ENCODE measurements at places on chromosomes 2 and 18.
A peak's percentile ranks its signal among the peaks of the same experiment; 100 is the strongest.

DNA sequence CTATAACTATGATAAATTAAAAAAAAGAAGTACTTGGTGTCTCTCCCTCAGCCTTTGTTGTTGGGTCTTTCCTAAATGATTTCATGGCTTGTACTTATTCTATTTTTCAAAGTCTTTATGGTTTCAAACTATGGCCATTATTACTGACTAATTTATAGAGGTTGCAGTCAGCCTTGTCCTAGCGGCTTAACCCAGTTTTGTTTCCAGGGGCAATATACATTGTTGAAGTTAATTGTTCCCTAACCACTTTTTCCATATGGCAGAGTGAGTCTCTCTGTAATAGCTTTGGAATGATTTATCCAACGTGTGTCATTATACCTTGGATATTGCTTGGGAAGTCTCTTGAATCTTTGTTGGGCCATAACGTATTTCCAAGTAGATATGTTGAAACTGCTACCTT lies 408.8 kb downstream of the HRH4 start:
- DNase-seq = no peak

GRCh38 chr2:237432484-237433092 lies 18.6 kb upstream of the COL6A3 start:
- DNase-seq = peak; percentile 64

DNA sequence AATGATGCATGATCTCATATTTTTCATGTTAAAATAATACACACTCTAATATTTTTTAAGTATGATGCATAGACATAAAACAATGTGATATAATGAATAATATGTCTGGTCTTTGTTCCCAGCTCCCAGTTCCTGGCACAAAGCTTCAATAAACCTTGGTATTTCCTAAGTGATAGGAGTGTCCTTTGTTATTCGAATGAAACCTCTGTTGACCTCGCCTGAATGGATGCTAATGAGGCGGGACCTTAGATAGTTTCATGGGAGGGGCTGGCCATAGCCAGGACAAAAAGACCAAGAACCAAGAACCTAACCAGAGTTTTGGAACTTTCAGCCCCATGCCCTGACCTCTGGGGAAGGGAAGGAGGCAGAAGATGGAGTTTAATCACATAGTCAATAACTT lies 257.7 kb upstream of the COPS8 start:
- no peak for DNase-seq

DNA sequence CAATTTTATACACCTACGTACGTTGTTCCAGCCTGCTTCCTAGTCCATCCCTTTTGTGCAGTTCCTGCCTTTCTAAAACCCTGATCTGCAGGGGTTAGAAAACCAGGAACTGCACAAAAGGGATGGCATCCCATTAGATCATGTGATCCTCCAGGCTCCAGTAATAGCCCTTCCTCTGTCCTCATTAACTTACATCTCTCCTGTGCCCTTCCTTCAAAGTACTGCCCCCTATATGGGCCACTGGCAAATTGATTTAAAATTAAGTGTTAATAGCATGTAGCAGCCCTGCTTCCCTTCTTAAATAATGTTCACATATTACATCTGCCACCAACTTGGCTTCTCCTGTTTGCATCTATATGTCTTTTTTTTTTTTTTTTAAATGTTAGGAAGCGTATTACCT lies 61.3 kb upstream of the NXPH2 start:
- no peak for DNase-seq

DNA sequence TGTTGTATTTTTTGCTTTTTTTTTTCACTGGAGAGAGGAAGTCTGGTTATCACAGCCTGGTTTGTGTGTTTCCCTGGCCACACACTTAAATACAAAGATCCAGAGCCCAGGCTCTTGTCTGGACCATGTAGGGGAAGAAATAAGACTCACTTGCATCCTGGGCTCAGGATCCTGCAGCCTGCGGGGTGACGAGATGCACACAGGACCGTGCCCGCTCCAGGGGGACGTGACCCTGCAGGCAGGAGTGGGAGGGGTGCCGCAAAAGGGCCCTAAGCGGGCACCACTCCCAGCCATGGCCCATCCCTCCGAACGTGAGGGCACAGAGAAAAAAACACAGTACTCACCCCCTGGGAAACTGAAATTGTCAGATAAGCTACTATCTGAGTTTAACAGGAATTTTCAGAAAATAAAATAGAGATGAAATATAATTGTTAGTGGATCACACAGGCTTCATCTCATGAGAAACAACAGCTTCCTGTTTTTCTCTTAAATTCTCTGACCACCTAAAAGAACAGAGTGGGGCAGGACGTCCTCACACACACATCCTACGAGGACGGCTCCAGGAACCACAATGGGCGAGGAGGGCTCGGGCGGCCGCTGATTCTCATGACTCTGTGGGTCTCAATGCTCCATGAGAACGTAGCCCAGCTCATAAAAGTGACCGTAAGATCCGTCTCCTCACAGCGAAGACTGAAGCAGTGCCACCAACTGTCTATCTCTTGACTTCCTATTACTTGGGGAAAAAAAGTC lies 142.6 kb upstream of the ALKAL2 start:
- DNase-seq = no peak

DNA sequence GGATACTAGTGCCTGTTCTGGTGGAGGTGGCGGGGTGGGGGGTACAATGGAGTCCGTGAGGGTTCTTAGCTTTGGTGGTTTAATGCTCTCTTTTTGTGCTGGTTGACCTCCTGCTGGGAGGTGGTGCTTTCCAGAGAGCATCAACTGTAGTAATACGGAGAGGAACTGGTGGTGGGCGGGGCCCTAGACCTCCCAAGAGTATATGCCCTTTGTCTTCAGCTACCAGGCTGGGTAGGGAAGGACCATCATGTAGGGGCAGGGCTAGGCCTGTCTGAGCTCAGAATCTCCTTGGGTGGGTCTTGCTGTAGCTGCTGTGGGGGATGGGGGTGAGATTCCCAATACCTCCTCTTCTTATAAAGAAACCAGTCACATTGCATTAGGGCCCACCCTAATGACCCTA lies 27.1 kb downstream of the CAMKMT start:
- DNase-seq = no peak

- DNase-seq = no peak
Observed at GRCh38 chr2:139165041-139165440, 384.9 kb upstream of the NXPH2 start.

- DNase-seq = no peak
Observed at GRCh38 chr2:222332116-222332515, 33.3 kb upstream of the PAX3 start.

- DNase-seq = no peak
Observed at GRCh38 chr2:162254236-162254871, 11.1 kb upstream of the FAP start.
